ENCODE measurements at places on chromosomes 7 and 10.

- peak; percentile 30 for DNase-seq
Observed at GRCh38 chr10:34615770-34616169, 199.3 kb downstream of the PARD3 start.

- DNase-seq, result no peak
Observed at GRCh38 chr10:15440204-15440711, 69.2 kb upstream of the FAM171A1 start.

GRCh38 chr7:36127075-36127740, 25.8 kb upstream of the EEPD1 start:
- DNase-seq, result no peak

DNA sequence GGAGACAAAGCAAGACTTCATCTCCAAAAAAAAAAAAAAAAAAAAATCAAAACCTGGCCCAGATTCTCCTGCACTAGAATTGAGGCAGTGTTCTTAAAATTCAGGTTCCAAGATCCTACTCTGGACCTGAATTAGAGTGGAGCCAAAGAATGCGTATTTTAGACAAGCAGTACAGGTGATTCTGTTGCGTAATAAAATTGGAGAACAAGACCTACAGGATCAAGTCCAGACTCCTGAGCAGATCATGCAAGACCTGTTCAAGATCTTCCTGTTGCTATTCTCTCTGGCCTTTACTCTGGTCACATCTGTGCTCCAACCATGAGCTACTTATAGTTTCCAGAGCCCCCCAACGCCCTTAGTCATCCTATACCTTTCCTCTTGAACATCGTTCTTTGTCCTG, 51.5 kb upstream of the RSBN1L start:
- DNase-seq, result no peak

DNA sequence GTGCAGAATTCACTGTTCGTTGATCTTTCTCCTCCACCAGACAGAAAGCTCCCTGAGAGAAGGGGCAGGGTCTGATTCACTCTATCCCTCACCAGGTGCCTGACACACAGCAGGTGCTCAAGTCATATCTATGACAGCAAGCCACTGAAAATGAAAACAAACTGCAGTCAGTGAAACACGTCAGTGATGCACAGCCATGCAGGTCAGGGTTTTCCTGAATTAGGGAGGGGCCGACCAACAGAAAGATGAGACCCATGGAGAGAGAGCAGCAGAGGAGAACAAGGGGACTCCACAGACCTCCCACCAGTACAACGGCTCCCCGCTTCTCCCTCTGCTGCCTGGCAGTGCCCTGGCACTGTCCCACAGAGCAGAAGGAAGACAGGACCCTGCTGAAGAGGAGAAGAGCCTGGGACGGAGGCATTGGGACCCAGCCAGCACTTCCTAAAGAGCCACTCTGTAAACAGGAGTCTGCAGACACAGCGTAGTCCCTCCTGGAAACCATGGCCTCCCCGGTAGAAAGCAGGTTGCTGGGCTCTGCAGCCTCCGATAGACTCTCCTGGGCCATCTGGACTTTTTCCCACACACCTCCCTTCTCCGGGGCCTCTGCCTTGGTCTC, 50.3 kb downstream of the FAM53B start:
- DNase-seq, result no peak

GRCh38 chr7:114865564-114865963, 56.3 kb upstream of the MDFIC start:
- peak; percentile 66 for DNase-seq

DNA sequence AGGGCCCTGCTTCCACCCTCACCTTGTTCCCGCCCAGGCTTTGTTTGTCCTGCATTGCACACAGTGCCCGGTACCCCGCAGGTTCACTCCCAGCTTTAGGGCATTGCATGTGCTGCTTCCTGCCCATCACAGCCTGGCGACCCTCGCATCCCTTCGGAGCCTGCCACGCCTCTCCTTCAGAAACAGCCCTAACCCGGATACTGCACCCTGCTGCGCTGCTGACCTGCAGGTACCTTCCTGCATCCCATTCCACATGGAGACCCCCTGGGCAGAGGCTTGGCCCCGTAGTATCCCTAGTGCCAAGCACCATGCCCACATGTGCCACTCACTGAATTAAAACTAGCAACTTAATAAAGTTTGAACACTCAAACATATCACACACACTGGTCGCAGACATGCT, 19.8 kb upstream of the GJD4 start:
- DNase-seq, result no peak

DNA sequence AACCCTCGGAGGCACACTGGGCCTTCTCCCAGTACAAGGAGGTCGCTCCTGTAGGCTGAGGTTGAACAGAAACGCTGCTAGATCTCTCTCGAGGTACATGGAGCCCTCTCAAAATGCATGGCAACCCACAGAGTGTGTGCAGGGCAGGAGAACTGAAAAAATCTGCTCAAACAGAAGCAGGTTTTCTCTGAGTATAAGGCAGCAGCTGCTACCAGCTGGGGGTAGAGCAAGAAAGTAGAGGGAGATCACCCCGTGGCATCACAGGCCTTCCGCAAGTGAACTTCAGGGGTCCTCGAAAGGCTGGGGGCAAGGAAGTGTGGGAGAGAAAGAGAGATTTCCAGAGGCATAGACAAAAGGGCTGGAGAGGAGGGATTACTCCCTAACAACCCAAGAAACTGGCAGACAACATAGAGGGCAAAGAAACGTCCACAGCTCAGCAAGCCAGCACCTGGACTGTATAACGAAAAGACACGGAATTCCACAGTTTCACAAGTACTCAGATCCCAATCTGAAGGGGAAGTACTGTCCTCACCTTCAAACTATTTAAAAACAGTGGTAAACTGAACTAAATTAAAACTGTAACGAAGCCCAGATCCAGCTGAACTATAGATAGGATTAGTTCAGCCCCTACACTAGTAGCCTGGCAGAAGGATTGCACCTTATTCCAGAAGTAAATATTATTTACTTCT, 299.2 kb downstream of the IPMK start:
- no peak for DNase-seq

- peak; percentile 19 for DNase-seq
Observed at GRCh38 chr7:20038676-20039075, 178.5 kb downstream of the MACC1 start.

GRCh38 chr10:86899670-86900276, 57.6 kb downstream of the MMRN2 start:
- DNase-seq, result peak; percentile 60

DNA sequence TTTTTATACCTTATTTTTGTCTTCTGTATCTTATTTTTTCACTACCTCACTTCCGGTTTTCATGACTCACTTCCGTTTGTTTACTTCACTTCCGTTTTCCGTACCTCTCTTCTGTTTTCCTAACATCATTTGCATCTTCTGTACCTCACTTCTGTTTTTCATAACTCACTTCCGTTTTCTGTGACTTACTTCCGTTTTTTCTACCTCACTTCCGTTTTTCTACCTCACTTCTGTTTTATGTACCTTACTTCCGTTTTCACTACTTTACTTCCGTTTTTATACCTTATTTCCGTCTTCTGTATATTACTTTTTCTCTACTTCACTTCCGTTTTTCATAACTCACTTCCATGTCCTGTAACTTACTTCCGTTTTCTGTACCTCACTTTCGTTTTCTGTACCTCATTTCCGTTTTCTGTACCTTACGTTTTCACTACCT, 492.5 kb upstream of the AKR1E2 start:
- DNase-seq, result no peak

- DNase-seq, result no peak
Observed at GRCh38 chr10:53536322-53536721, 763.7 kb upstream of the MBL2 start.

DNA sequence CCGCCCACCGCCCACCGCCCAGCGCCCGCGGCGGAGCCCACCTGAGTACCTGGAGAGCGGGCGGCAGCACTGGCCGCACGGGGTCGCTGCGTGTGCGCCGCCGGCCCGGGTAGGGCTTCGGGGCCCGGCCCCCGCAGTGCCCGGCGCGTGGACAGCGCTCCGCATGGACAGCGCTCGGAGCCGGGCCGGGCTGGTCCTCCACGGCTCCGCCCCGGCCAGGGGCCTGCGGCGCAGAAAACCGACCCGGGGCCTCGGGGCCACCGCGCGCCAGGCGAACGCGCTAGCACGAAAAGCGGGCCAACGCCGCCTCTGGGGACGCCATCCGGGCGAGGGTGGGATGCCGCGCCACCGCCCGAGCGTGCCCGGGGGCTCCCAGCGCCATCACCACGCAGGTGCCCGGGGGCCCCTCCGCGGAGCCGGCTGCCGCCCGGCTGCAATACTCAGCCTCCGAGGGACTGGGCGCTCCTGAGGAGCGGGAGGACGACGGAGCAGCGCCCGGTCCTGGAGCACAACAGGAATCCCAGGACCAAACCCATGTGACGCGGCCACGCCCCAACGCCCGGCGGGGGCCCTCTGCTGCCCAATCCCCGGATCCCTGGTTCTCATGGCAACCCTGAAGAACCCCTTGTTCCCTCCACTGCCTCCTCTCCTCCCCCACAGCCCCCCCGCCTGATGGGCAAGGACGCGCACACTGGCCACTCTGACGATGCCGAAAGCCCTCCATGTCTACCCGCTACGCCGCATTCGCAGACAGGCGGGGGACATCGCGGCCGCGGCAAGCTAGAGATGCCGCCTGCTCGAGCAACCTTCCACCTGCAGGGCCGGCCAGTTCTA, at the start of gene GRB10:
Gene GRB10, minus strand, starts transcription at position 522 of the 834 bp plus-strand sequence. CDS start 50,574 bp downstream, outside the sequence.
- no peak for DNase-seq

DNA sequence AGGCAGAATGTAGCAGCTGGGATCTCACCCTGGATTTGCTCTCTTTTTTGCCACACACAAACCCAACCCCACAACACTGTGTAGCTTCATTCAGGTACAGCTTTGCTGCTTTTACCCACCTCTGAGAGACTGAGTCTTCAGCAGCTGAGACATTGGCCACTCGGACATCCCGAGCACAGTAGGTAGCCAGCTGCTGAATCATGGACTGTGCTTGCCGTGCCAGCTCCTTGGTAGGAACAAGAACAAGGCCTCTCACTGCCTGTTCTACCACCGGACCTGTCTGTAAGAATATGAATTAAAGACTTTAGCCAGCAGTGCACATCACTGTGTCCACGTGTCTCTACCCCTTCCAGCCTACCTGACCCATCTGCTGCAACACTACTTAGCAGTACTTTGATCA, 937 bp downstream of the DDX56 start:
- DNase-seq, result no peak

DNA sequence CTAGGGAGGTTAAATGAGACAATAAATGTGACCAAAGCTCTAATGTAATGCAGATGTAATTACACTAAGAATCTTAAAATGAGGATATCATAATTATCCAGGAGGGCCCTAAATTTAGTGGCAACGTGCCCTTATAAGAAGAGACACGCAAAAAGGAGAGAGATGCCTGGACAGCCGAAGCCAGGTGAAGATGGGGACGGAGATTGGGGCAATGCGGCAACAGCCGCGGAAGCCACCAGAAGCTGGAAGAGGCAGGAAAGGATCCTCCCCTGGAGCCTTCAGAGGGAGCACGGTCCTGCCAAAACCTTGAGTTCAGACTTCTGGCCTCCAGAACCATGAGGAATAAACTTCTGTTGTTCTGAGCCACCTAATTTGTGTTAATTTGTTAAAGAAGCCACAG, 25.3 kb upstream of the C10orf71 start:
- DNase-seq, result no peak

DNA sequence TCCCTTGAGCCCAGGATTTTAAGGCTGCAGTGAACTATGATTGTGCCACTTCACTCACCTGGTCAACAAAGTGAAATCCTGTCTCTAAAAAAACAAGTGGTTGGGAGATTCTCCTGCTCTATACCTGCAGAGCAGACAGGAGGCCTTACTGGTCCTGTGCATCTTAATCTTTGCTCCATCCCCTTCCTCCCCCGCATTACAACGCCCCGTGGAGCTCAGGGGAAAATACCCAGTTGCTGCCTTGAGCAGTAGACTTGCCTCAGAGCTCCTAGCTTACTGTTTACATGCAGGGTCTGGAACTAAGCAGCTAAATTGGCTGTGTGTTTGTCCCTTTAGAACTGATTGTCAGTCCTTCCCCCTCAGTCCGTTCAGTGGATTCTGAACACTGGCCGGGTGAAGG, 123.8 kb upstream of the KMT2E start:
- DNase-seq, result no peak

DNA sequence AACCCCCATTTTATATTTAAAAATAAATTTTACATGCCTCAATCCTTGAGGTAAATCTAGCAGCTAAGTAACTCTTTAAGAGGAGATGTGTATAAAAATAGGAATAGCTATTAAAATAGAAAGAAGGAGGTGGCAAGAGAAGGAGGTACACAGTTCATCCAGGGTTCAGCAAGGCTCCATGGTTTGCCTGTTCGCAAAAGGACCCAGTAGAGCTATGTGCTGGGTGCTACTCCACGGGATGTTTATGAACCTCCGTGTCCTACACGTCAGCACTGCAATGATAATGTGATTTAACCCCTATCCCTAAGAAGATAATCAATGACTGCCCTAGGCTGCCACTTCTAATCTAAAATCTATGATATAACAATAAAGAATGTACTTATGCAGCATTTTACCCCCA, 926 bp upstream of the DENND11 start:
- no peak for DNase-seq

DNA sequence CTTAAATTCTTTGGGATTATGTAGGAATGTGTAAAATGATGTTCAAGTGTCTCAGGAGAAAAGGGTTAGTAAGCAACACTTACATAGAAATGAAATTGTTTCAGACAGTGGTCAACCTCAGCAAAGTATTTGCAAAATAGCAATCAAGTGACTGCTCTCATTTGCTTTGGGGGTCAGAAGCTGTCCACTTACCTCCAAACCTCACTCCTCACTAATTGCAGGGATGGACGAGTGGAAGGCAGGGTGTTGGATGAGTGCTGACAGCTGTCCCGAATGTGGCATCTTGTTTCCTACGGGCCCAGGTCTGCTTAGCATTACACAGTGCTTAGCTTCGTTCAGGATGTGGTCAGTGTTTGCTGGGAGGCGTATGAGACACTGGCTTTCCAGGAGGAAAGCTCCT, 437.0 kb downstream of the SUGCT start:
- peak; percentile 100 for DNase-seq

- peak; percentile 88 for DNase-seq
Observed at GRCh38 chr7:137930581-137930980, 71.3 kb downstream of the CREB3L2 start.

DNA sequence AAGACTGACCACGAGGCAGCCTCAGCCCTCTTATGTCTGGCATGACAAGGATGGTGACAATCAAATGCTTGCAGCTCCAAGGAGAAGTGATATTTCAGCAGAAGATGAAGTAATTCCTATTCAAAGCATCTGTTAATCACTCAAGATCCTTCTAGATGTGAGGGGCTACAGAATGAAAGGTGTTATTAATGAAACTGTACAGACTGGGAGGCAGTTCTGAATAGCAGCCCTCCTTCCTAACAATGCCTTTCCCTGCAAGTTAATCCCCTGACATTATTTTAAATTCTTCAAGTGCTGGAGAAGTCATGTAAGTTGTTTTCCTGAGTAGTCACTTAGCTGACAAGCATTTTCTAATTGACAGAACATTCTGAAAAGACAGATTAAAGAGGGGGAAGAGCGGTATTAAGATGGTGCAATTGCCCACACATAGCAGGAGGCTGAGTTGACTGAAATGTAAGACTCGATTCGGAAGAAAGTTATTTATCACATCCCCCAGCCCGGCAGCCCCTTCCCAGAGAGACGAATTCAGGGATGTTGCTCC, 300.8 kb downstream of the GRID1 start:
- no peak for DNase-seq

GRCh38 chr10:100204370-100204769, 18.5 kb upstream of the ERLIN1 start:
- no peak for DNase-seq

GRCh38 chr7:22579961-22580360, 80.0 kb upstream of the STEAP1B start:
- DNase-seq, result no peak

GRCh38 chr10:102420181-102420713, 389 bp upstream of the FBXL15 start:
- DNase-seq, result no peak
